Activated CD4-positive, alpha-beta T cell treated with anti-CD3 and anti-CD28 coated beads, Interleukin-2, amount 50 U/mL, for 24 hours (primary cell): ENCODE measurements at places on chromosomes 4 and X.

- DNase-seq, result no peak
Measured at GRCh38 chrX:48465336-48465933, 4.6 kb downstream of the SLC38A5 start.

GRCh38 chr4:76756416-76756815 lies 141.5 kb downstream of the SOWAHB start:
- DNase-seq, result no peak

DNA sequence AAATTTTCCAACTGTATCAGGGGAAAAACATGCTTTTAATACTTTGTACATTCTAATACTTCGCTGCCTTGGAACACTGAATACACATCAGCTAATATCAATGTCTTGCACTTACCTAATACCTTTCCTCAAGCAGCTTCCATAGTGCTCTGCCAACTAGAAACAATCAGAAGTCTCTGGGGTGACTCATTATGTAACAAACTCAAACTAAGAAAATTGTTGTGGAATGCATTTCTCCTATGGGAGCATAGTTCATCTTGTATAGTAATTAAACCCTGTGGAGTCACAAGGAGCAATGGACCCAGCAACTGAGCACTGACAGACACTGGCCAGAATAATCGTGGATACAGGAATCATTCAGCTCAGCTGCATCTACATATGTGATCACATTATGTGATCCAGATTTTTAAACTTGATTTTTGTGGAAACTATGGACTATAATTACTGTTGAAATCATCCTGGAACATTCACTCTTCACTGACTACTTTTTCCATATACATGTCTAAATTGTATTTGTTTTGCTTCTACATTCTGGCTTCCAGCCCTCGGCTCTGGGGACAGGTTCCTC lies 496.9 kb downstream of the TMA16 start:
- no peak for DNase-seq

GRCh38 chr4:102828497-102828808 lies 1.1 kb upstream of the UBE2D3 start:
- no peak for DNase-seq

DNA sequence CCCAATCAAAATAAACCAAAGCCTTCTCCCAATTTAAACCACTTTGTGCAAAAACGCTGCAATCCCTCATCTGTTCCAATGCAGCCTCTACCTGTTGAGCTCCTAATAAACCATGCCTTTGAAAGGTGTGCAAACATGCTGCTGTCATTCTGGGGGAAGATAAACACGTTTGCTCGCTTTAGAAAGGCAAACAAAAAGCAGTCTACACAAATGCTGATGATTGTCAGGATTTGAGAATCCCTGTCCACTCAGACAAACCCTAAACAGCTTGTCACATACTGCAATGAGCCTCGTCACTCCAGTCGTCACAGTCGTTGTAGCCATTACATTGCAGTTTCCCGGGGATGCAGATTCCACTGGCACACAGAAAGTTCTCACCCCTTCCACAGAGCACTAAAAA lies 145.2 kb downstream of the CORIN start:
- no peak for DNase-seq

- DNase-seq, result no peak
Measured at GRCh38 chrX:29422034-29422433, 793.3 kb upstream of the MAGEB2 start.

DNA sequence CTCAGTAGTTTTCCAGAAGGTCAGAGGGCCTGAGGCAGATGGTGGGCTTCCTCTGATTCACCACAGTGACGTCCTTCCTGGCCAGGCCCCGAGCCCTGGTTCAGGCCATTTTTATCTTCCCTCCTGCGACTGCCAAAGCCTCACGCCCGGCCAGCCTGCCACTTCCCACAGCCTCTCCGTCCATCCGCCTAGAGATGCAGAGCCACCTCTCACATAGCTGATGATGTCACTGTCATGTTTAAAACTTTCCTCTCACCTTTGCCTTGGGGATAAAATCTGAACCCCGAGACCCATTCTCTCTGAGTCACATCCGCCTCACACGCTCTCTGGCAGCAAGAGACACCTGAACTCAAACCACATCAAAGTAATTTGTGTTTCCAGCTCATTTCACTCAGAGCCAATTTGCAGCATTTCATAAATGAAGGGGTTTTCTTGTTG lies 175.3 kb downstream of the QDPR start:
- peak; percentile 37 for DNase-seq

GRCh38 chr4:84498935-84499623 lies at the start of gene NKX6-1:
Gene NKX6-1, minus strand, starts transcription at chr4:84499292. Its CDS starts 1,064 bp downstream, at chr4:84498228.
- no peak for DNase-seq
